ENCODE measurements at places on chromosomes 13 and 19.

GRCh38 chr13:31951215-31951678 lies 80.3 kb upstream of the FRY start:
- DNase-seq = no peak

DNA sequence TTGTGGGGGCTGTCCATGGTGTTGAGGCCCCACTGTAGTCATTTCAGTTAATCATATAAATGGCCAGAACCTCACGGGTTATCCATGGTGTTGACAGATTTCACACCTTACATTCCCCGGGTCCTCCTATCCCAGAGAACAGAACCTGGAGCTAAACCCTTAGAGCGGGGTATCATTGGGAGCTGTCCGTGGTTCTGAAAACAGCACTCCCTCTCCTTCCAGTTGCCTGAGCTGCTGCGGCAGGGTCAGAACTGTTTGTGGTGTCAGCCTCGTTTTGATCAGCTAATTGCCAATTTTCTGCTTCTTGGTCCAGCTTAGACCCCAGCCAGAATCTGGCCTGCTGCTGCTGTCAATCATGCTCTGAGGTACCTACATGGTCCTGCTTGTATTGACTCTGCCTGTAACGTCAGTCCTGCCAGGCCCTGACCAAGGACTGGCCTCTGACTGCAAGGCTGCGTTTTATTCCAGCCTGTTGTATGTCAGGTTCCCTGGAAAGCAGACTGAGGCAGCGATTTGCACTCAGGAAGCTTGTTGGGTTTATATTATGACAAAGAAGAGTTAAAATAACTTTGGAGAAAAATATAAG lies 55.8 kb upstream of the KCTD15 start:
- DNase-seq = no peak

DNA sequence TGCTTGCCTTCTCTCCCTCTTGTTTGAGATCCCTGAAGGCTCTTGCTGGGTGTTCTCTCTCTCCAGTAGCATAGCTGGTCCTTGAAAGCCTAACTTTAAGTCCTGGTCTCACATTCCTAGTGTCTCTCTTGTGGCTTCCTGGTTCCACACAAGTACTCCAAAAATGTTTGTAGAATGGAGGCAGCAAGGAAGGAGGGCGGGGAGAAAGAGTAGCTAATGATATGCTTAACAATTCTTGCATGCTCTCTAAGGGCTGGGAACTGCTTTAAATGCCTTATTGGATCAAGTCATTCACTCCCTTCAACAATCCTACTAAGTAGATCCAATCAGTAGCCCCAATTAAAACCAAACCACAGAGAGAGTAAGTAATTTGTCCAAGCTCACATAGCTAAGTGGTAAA lies 357.3 kb downstream of the KLF5 start:
- DNase-seq = no peak

GRCh38 chr19:15291089-15291488 lies 41.2 kb downstream of the BRD4 start:
- DNase-seq = no peak

- no peak for DNase-seq
These were observed at the start of gene IPO5 for GRCh38 chr13:97953376-97953970. Gene IPO5 (plus strand): TSS chr13:97953675. CDS start chr13:97976697, 23,022 bp downstream.

- no peak for DNase-seq
These were observed 1.1 kb downstream of the PTGER1 start for GRCh38 chr19:14473978-14474578.

GRCh38 chr13:110985541-110985940 lies 70.7 kb upstream of the ANKRD10 start:
- no peak for DNase-seq

- no peak for DNase-seq
These were observed 536.5 kb downstream of the PCDH9 start for GRCh38 chr13:66693656-66694055.

- DNase-seq = no peak
These were observed 632.3 kb downstream of the SLITRK6 start for GRCh38 chr13:85166891-85167290.

- no peak for DNase-seq
These were observed 1558.5 kb downstream of the EFNB2 start for GRCh38 chr13:104976986-104977385.

GRCh38 chr13:30581582-30581981 lies 36.1 kb upstream of the USPL1 start:
- DNase-seq = no peak

DNA sequence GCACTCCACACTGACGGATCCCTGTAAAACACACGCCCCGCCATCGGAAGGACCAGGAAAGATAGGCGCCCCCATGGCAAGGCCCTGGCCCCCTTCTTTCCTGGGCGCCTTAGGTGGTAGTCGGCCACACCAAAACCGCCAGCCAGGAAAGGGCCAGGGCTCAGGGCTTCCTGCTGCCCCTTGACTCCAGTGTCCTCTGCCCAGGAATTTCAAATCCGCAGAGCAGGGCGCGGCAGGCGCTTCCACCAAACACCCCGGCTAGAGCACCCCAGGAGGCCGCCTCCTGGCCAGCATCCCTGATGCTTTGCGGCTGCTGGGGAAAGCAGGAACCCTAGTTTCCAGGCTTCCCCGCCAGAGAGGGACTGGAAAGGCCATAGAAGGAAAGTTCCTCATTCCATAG lies 57.5 kb downstream of the ZNF726 start:
- no peak for DNase-seq

DNA sequence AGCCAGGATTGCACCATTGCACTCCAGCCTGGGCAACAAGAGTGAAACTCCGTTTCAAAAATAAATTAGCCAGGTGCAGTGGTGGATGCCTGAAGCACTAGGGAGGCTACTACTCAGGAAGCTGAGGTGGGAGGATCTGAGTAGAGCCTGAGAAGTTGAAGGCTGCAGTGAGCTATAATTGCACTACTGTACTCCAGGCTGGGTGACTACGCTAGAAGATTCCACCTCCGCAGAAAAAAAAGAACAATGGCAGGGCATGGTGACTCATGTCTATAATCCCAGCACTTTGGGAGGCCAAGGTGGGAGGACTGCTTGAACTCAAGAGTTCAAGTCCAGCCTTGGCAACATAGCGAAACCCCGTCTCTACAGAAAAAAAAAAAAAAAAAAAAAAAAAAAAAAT lies 20.5 kb downstream of the HAUS8 start:
- no peak for DNase-seq

- no peak for DNase-seq
These were observed 3.3 kb downstream of the LMO7 start for GRCh38 chr13:75639454-75639853.

All from NCI-H1417 treated with DMSO at 0.1 percent for 48 hours (cell line).